NCI-H1694 (cell line): ENCODE measurements at places on chromosomes 16 and 17.

- no peak for DNase-seq
Measured at GRCh38 chr16:11533588-11533987, 53.1 kb downstream of the LITAF start.

- DNase-seq = no peak
Measured at GRCh38 chr16:801584-802363, 1.2 kb upstream of the GNG13 start.

GRCh38 chr16:77273815-77274214, 74.6 kb downstream of the SYCE1L start:
- no peak for DNase-seq

DNA sequence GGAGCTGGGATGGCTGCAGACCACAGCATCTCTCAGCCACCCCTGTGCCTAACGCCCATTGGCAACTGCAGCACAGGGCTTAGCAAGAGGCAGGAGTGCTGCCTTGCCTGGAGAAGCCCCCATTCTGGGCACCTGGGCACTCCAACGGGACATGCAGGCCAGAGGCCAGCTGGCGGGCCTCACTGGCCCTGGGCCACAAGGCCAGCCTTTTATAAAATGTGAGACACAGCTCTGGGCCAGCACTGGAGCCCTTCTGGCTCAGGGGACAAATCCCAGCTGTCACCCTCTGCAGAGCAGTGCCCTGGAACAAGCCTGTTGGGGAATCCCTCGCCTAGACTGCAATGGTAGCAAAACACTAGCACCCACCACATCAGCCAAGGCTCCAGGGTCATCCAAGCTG, 171.8 kb downstream of the WSCD1 start:
- peak; percentile 42 for DNase-seq

GRCh38 chr17:37109106-37109505, 160.4 kb downstream of the AATF start:
- DNase-seq = no peak

DNA sequence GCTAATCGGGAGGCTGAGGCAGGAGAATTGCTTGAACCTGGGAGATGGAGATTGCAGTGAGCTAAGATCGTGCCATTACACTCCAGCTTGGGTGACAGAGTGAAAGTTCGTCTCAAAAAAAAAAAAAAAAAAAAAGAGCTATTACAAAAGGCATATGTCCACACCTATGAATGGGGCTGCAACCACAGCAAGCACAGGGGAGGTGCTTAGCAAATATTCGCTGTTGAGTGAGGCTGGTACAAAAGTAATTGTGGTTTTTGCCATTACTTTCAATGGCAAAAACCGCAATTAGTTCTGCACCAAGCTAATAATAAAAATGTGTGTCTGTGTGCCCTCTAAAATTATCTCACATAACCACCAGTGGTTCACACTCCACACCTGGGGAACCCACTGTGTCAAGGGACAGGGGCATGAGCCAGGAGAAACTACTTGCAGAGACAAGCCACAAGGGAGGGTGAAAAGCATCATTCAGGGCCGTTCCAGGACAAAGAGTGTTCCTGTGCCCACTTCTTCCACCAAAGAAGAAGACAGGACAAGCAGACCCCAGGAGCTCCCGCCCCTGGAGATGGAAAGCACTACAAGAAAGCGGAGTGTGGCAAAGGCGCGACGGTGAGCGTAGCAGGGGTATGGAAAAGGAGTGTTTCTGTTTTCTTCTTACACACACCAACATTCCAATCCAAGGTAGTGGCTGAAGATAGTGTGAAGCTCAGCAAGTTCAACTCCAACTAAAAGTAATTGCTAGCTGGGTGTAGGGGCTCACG, 84.4 kb upstream of the CNEP1R1 start:
- no peak for DNase-seq

DNA sequence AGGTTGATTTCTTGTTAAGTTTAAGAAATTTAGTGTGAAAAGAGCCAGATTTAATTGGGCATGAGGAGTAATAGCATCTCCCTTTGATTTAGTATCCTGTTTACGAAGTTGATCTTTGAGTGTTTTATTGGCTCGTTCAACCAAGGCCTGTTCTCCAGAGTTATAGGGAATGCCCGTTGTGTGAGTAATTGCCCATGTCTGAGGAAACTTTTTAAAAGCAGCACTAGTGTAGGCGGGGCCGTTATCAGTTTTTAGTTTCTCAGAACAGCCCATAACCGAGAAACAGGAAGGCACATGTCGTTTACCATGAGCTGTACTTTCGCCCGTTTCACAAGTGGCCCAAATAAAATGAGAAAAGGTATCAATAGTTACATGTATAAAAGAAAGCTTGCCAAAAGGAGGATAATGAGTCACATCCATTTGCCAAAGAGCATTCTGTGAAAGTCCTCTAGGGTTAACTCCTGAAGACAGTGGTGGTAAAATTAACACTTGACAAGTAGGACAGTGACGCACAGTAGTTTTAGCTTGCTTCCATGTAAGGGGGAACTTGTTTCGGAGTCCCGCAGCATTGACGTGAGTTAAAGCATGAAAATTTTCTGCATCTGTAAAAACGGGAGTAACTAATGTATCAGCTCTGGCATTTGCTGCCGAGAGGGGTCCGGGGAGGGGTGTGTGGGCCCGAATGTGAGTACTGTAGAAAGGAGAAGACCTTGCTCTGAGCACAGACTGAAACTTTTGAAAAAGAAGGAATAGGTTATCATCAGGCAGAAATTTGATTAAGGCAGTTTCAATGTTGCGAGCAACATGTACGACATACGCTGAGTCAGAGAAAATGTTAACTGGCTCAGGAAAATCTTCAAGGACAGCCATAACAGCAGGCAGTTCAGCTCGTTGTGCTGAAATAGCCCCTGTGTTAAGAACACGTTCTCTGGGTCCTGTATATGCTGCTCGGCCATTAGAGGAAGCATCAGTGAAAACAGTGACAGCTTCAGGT, 18.5 kb upstream of the KCTD5 start:
- no peak for DNase-seq

DNA sequence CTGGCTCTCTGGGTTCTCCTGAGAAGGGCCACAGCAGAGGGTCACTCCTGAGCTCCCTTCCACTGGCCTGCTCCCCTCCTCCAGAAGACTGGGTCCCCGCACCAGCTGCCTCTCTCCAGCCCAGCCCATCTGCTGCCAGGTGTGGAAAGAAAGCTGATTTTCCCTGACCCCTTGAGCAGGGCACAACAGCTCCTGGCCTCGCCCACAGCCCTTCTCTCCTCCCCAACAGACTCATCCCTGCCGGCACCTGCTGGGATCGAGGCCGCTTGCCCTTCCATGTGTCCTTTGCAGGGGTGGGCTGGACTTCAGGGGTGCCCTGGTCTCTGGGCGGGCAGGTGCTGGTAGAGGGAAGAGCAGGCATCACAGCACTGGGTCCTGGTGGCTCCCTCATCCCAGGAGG, 4.8 kb upstream of the SMIM5 start:
- DNase-seq = no peak

DNA sequence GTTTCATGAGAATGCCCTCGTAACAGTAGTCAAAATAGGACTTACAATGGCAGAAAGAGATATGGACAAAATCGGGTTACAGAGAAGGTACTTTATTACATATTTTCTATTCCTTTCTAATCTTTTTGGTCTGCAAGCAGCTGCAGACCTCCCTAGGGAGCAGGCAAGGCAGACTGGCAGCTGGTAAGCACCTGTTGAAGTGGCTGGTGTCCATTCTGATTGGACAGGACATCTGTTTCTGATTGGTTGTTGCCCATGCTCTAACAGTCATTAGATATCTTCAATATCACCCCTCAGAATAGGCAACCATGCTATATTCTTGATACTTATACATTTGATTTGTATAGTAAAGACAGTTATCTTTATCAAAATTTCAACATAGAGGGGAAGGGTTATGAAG, 606.3 kb downstream of the KCNJ2 start:
- no peak for DNase-seq

DNA sequence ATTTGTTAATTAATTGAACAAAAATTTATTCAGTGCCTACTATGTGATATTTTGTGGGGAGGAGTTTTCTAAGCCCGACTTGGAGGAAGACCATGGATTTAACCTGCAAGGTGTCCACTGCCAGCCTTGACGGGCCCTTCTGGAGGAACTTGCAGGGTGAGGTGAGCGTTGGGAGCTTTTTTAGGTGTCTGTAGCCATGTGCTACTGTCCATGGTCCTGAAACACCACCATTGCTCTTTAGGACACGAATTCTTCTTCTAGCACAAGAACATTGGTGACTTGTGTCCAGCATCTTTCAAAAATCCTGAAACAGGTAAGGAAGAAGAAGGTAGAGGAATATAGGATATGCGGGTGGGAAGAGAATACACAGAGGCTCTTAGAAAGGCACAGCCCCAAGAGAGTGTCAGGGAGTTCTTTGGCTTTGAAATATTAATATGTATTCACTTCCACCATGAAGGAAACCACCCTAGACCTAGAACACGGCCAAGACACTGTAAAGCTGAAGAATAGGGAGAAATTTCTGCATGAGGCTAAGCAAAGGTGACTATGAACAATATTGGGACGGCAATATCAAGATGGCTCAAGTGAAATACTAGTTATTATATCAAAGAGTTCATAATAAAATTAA, 27.9 kb upstream of the OR4D1 start:
- DNase-seq = no peak

- peak; percentile 47 for DNase-seq
Measured at GRCh38 chr17:46025510-46026165, 26.6 kb downstream of the STH start.
